Activated gamma-delta T cell (primary cell): ENCODE measurements at places on chromosomes 11 and 22.

DNA sequence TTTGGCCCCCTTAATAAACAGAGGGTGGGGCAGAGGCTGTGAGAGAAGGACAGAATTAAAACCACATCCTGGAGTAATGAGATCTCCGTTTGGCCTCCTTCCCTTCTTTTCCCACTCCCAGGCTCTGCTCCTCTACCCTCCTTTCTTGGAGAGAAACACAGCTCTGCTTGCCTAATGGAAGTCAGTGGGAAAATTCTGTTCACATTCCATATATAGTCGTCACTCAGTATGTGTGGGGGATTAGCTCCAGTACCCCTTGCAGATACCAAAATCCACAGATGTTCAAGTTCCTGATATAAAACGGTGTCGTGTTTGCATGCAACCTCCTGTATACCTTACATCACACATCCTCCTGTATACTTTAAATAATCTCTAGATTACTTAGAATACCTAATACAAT, 37.6 kb upstream of the THY1 start:
- no peak for DNase-seq

DNA sequence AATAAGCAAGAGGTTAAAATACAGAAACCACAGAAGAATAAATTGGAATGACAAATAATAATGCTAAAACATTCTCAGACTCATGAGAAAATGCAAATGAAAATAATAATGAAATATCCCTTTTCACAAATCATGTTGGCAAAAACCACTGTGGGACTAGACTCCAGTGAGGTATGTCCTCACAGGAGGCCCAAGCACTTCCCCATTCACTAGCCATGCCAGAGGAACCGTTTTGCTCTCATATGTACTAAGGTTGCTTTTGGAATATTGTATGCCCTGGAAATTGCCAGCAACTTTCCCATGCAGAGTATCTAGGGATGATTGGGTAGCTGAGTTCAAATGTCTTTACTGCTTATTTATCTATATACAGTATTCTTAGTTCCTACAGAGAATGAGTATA, 106.2 kb upstream of the CHORDC1 start:
- DNase-seq, result no peak

DNA sequence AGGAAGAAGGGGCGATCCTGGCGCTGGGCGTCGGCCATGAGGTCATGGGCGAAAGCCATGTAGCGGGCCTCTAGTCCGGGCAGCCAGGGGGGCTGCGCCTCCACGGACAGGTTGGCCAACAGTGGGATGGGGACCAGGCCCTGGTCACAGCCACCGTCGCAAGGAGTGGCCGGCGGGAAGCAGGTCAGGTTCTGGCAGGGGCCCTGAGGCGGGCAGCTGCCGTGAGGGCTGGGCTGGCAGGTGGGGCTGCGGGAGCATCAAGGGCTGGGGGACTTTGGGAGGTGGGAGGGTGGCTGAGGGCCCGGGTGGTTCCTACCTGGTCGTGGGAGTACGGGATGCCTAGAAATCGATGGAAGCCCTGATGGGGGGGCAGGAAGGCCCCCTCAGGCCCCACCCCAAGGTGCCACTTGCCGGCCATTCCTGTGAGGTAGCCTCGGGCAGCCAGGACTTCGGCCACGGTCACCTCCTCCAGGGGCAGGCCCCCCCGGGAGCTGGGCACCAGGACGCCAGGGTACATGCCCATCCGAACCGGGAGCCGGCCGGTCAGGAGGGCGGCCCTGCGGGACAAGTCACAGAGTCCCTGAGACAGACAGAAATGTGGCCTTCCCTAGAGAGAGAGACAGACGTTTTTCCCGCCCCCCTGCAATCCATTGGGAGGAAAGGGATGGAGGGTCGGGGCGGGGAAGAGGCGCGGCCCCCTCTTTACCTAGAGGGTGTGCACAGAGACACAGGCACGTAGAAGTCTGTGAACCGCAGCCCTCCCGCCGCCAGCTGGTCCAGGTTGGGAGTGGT, 906 bp downstream of the ARSA start:
- DNase-seq, result no peak

DNA sequence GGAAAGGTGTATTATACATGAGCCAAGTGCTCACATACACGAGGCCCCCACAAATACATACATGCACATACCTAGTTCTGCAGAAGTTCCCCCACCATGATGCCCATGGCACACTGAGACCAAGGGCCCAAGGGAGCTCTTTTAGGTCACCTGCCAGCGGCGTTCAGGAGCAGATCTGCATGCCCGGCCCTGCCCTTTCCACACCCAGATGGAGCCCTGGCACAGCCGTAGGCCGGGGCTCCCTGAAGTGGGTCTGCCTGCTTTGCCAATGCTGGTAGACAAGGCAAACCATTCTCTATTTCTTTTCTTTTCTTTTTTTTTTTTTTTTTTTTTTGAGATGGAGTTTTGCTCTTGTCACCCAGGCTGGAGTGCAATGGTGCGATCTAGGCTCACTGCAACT, 21.5 kb downstream of the NFAM1 start:
- DNase-seq, result no peak

- DNase-seq, result no peak
Measured at GRCh38 chr11:104946907-104947306, 21.5 kb downstream of the CASP4 start.

- no peak for DNase-seq
Measured at GRCh38 chr11:9814108-9814507, 150.2 kb downstream of the SWAP70 start.

DNA sequence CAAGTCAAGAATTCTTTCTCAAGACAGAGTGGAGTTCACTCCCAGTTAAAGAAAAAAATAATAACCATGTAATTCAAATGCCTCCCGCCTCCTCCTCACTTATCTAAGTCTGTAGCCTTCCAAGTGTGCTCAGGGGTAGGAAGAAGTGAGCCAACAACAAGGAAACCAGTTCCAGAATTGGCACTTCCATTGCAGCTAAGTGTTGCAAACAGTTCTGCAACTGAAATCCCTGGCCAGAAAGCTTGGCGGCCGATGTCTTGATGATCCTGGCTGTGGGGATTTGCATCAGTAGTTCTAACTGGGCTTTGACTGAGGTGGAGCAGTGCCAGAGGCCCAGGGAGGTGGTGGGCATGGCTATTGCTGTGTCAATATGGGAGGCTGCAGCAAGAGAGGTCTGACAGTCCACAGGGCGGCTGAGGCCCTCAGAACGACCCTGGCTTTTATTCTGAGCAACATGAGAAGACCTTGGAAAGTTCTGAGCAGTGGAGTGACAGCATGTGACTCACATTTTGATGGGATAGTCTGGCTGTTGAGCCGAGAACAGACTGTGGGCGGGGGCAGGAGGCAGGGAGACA, 19.2 kb downstream of the DHCR7 start:
- DNase-seq, result no peak
